ENCODE measurements at places on chromosomes 1 and 21.

- DNase-seq: no peak
These were observed 89.2 kb downstream of the ADARB1 start for GRCh38 chr21:45163413-45164123.

DNA sequence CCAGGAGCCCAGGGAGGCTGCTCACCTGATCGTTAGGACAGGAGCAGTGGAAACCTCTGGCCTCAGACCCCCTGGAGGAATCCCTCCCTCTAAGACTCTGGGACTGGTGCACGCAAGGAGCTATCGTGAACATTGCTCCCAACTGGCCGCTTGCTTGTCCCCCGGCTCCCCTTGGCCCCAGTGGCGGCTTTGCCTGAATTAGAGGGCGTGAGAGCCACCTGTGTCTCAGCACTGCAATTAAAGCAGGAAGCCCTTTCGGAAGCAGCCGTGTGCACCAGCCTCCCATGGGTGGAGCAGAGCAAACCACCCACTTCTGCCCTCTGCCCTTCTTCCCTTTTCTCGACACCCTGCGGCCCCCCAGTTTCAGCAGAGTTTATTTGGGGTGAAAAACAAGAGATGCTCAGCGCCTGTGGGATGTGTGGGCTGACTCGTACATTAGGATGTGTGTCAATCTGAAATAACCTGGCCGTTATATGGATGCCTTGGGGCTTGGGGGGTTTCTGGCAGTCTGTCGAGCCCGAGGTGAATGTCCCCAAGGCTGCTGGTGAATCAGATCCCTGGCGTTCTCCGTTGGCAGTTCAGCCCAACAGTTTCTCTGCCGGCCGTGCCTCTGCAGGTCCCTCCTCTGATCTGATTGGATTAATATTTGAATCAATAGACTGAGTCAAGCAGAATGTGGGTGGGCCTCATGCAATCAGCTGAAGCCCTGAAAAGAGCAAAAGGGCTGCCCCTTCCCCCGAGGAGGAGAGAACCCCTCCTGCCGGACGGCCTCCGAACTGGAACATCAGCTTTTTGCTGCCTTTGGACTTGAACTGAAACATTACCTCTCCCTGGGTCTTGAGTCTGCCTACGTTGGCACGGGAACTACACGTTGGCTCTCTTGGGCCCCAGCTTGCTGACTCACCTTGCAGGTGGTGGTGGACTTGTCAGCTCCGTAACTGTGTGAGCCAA lies 7.3 kb upstream of the UMODL1 start:
- DNase-seq: peak; percentile 55

DNA sequence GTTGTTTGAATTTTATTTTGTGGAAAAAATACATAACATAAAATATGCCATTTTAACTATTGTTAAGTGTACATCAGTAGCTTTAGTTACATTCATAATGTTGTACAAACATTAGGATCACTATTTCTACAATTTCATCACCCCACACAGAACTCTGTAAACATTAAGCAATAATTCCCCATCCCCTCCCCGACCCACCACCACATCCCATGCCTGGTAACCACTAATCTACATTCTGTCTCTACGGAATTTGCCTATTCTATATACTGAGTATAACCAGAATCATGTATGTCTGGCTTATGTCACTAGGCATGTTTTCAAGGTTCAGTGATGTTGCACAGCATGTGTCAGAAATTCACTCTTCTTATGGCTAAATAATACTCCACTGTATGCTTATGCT lies 47.7 kb downstream of the CDC42BPA start:
- DNase-seq: no peak

DNA sequence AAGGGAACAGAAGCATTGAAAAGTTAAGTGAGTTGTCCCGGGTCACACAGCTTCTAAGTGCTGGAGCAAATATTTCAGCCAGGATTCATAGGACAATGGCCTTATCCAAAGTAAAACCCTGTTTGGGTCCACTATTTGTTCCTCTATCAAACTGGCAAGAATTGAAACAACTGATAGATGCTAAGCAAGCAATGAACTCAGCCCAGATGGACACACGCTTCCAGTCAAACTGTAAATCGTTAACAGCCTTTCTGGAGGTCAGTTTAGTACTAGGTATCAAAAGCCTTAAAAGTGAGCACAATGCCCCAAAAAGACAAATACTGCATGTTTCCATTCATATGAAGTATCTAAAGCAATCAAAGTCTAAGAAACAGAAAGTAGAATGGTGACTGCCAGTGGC lies 779 bp upstream of the SVBP start:
- DNase-seq: no peak

- DNase-seq: no peak
These were observed 1.7 kb upstream of the KCNE2 start for GRCh38 chr21:34362136-34362444.

DNA sequence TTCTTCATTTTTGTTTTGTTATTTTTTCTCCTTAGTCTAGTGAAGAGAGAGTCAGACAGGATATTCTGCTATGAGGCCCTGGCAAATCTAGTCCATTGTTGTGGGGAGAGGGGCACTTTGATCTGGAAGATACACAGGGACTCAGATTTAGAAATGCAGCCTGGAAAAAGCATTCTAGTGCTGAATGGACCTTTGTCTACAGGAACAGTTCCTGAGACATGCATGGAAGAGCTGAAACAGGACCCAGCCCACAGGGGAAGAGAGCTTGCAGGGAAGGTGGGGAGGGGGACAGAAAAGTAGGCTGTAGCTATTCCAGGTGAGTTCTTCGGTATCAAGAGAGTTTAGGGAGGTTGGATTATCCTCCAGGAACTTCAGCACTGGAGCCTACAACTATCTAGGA lies 98.5 kb downstream of the AKT3 start:
- DNase-seq: no peak

- DNase-seq: no peak
These were observed 59.2 kb downstream of the LHX9 start for GRCh38 chr1:197976368-197976767.

DNA sequence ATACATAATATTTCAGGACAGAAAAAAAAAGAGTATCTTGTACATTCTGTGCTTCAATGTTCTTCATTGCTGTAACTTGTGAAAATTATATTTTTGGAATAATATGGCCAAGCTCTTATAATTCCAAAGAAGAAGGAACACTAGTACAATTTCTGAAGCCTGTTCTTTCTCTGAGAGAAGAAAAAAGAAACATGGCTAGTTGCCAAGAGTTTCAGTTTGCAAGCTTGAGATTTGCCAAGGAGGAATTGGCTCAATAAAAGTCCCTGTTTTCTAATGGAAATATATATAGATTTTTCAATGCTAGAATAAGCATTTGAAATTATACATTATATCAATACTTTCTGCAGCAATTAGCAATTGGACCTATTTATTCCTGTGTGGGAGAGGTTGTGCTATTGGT lies 285.2 kb upstream of the NEGR1 start:
- DNase-seq: no peak

GRCh38 chr1:37602750-37603694 lies 7.3 kb upstream of the GNL2 start:
- peak; percentile 53 for DNase-seq

- no peak for DNase-seq
These were observed 28.3 kb upstream of the DYNLT5 start for GRCh38 chr1:66723985-66724384.

- DNase-seq: no peak
These were observed 88.4 kb downstream of the ADARB1 start for GRCh38 chr21:45162809-45163208.

DNA sequence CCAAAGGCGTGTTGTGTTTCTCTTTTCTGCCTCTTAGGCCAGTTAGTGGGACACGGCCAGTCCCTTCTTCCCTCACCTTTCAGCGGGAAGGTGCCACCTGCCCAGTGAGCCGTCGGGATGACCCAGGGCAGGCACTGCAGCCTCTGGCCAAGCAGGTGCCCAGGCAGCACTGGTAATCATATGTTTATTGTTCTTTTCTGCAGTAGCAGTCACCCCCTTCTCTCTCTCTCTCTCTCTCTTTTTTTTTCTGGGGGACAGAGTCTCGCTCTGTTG lies 38.2 kb downstream of the CRYAA start:
- peak; percentile 4 for DNase-seq
